COR-L47 (cell line): ENCODE measurements at places on chromosomes 6 and 20.

DNA sequence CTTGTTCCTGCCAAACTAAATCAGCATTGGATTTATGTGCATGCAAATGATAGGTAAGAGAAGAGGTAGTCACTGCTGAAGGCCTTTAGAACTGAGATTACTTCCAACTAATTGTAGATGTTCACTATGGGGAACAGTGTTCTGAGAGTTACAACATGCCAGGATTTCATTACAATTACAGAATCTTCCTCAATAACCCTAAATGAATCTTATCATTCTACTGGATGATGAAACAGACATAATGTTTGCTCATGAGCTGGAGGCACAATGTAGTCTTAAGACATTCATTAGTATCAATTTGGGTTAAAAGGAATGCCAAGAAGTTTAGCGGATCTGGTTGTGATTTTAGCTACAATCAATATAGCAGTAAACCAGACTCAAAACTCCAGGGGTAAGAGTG, 248.9 kb upstream of the THEMIS start:
- no peak for DNase-seq

GRCh38 chr20:54207743-54208547, at the start of gene PFDN4:
TSS of gene PFDN4 (plus strand) at chr20:54208087. CDS start at chr20:54208101, 14 bp downstream.
- DNase-seq = peak; percentile 69

DNA sequence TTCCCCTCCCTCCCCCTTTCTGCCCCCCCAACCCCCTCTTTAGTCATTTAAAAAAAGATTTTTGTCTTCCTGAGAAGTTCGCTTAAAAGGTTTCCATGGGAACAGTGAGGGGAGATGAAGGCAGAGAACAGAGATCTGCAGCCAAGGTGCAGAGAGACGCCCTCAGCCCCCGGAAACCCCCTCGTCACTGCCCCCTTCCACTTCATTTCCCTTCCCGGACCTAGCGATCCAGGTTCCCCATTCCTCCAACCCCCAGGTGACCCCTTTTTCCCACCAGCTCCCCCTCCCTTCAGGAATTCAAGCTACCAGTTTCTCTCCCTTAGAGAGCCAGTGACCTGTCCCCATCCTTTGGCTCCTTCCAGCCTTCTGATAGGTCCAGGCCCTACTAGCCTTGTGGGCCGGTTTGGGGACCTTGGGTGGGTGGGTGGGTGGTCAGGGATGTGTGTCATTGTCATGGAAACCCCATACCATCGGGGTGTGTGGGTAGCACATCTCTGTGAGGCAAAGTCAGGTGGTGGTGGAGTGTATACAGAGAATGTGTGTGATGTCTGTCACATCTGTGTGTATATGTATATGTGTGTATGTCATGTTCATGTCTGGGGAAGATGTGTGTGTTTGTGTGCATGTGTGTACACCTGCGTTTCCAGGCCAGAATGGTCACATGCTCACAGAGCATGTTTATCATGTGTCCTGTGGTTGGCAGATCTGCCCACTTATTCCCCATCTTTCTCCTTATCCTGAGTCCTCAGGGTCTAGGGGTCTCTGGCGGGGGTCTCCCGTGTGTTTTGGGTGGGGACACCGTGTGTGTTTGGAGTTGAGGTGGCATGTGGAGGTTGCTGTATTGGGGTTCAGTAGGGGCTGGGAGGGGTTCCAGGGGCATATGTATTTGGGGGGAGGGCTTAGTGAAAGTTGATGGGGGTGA, 7.0 kb downstream of the SYNGAP1 start:
- DNase-seq = no peak

- no peak for DNase-seq
Observed at GRCh38 chr6:152146385-152146784, 338.9 kb downstream of the ESR1 start.

DNA sequence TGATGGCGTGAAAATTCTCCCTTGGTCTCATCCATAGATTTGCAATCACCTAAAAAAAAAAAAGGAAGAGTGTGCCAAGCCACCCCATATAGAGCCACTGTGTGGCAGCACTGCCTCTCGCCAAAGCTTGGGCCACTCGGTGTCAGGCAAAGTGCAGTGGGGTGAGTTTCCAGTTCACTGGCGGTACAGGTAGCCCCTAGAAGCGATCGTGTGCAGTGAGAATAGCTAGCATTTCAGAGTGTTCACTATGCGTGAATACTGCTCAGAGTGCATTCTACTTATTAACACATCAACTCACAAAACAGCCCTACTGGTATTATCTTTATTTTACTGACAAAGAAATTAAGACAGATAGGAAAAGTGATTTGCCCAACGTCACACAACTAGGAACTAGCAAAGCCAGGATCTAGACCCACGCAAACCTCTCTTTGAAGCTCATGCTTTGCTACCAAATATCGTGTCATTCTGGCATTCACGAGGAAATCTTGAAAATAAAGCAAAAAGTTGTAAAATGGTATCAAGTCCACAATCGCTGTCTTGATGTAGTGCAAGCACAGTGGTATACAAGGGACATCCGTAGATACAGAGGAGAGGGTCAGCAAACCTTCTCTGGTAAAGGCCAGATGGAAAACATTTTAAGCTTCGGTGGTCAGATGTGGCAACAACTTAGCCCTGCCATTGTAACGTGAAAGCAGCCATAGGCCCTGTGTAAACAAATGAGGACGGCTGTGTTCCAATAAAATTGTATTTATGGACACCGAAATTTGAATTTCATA, 10.4 kb upstream of the GCNT2 start:
- peak; percentile 71 for DNase-seq

GRCh38 chr6:38443352-38444144, 196.2 kb downstream of the BTBD9 start:
- no peak for DNase-seq

- DNase-seq = no peak
Observed at GRCh38 chr6:34519971-34520644, 36.0 kb downstream of the SPDEF start.

GRCh38 chr6:170047823-170048222, 243.1 kb downstream of the DLL1 start:
- no peak for DNase-seq

DNA sequence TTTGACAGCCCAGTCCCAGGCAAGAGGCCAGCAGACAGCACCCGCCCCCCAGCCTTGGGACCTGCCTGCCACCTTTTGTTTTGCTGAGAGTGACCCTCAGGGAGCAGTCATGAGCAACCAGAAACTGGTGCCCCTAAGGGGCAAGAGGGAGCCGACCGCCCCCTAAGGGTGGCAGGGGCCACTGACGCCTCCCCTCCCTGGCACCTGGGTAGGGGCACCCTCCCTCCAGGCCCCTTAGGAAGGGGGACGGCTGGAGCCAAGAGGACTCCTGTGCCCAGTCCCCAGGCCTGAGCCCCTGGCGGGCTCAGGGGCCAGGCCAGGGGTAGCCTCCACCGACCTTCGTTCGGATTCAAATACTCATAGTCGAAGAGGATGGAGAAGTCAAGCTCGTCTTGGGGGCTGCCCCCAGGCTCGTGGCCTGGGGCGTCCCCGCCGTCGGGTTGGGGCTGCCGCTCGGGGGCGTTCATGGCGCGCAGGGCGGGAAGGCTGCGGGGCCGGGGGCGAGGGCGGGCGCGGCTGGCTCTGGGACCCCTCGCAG, 417 bp downstream of the NFATC2 start:
- no peak for DNase-seq

GRCh38 chr6:62371453-62372210, 85.6 kb upstream of the KHDRBS2 start:
- DNase-seq = peak; percentile 43

DNA sequence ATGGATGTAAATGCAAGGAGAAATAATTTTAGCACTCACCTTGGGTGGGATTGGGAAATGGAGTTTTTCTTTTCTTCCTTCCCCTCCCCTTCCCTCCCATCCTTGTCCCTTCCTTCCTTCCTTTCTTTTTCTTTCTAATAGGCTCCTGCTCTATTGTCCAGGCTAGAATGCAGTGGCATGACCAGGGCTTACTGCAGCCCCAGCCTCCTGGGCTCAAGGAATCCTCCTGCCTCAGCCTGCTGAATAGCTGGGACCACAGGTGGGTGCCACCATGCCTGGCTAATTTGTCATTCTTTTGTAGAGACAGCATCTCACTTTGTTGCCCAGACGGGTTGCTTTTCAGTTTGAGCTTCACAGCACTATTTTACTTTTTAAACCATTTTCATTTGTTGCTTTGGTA, 21.5 kb upstream of the ATRN start:
- DNase-seq = no peak

- no peak for DNase-seq
Observed at GRCh38 chr6:111256646-111257045, 169.3 kb downstream of the SLC16A10 start.

DNA sequence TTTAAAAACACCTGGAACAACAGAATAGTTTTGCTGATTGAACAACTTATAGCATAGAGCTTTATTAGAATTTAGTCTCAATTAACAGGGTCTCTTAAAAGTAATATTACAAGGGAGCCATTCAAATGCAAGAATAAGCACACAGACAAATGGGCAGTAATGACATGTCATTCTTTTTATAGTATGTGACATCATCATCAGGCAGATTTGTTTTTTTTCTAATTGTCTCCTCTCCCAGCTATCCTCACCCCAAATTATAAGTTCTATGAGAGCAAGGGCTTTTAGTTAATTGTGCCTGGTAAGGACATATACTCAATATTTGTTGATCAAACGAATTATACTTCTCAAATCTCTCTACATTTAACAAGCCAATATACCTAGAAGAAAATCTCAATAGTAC, 11.0 kb downstream of the PGM3 start:
- DNase-seq = no peak

DNA sequence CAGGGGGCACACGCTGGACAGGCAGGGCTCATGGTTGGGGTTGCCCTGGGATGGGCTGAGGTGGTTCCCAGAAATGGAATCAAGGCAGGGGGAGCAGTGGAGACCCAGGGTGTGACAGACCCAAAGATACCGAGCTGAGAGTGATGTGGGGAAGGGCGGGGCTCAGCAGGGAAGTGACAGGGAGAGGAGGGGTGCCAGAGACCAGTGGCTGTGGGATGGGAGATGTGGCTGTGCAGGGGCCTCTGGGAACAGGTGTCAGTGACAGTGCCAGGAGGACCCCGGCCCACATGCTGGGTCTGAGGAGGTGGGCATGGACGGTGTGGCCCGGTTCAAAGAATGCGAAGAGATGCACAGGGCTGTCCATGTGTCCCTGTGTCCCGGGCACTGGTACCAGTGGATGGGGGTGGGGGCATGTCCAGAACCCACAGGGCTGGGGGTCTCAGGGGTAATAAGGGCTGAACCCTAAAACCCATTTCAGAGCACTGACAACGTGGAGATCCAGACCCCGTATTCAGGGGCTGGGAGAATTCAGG, 1.0 kb downstream of the CABLES2 start:
- no peak for DNase-seq

- no peak for DNase-seq
Observed at GRCh38 chr6:33407132-33407718, 3.6 kb upstream of the PHF1 start.

- DNase-seq = no peak
Observed at GRCh38 chr6:40440053-40440452, 147.1 kb downstream of the LRFN2 start.

GRCh38 chr6:129628101-129628815, 81.7 kb downstream of the ARHGAP18 start:
- DNase-seq = no peak

- DNase-seq = no peak
Observed at GRCh38 chr6:113650610-113650979, 206.6 kb upstream of the MARCKS start.

GRCh38 chr20:23139524-23139923, 53.4 kb upstream of the CD93 start:
- DNase-seq = peak; percentile 19

GRCh38 chr6:45737331-45738056, 278.2 kb downstream of the CLIC5 start:
- DNase-seq = no peak

DNA sequence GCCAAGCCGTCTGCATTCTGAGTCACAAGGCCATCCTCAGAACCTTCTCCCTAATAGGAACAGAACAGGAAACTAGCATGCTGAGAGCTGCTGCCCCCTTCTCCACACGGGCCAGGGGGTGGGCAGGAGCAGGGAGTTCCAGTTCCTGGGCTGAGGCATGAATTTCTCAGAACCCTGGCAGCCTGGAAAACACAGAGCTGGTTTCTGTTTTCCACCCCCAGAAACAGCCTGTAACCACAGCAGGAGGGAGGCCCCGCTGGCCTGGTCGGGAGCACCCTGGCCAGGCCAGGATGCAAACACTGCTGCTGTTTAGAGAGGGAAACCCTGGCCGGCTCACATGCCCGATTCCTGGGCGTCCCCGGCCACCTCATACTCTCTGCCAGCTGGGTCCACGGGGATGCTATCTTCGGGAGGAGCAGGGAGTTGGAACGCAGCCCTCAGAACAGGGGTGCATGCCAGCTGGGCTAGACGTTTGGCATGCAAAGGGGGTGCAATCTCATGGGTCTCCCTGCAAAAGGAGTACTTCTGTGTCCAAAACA, 130.1 kb downstream of the NFATC2 start:
- DNase-seq = no peak

- DNase-seq = no peak
Observed at GRCh38 chr20:18138639-18139583, 1.2 kb downstream of the KAT14 start.

DNA sequence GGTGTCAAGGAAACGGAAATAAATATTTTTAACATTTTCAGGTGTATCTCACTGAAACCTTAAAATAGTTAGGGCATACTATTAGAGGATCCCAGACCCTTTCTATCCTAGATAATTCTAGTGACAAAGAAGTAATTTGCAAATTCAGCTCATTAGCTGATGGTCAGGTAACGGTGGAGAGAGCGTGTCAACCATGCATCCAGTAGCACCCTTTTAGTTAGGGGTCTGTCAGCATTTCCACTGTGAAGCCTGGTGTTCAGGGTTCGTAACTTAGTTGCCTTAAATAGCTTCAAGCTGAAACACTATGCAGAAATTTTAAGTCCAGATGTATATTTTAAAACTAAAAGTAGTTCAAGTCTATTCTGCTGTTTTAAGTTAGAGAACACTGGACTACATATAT, 48.5 kb upstream of the SUPT3H start:
- DNase-seq = no peak

DNA sequence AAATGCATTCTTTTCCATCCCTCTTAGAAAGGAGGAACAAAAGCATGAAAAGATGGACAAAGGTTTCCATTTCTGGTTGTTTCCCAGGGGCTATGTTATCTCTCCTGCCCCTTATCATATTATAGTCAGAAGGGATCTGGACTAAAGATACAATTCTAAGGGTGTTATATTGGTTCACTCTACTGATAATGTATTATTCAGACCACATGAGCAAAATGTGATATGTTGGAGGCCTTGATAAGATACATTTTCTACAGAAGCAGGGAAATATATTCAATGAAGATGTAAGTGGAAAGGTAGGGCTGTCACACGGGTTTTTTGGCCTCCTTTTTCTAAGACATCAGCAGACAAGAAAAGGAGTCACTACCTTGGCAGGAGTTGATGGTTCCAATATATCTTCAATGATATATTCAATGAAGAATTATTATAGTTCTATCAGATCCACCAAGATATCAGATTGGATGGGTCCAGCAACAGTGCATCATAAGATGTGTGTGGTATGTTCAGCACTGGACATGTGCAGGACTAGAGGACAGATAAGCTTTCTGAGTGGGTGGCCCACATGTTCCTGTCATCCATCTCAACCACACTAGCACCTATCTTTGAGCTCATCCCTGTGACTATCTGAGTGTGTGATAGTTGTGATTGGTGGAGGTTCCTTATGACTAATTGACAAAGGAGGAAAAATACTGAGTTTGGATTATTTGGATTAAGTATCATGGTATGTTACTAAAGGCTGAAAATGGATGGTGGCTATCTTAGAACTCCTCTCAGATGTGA, 5.7 kb upstream of the ZKSCAN3 start:
- no peak for DNase-seq

- DNase-seq = no peak
Observed at GRCh38 chr20:23114018-23114417, 27.9 kb upstream of the CD93 start.

- peak; percentile 69 for DNase-seq
Observed at GRCh38 chr6:40325041-40325440, 262.1 kb downstream of the LRFN2 start.
